Astrocyte (in vitro differentiated cells and primary cell): ENCODE measurements at places on chromosomes 3 and 15. TPM values are rescaled to one million over a fixed set of nuclear protein-coding genes. Genes with fewer than 3 reads are reported as not detected.

RASL12 gene
- 0.32 and 0.36 TPM in 2 replicates for total RNA-seq

A4GNT gene
- total RNA-seq: not detected in 2 replicates

TLR9 gene
- 0.25 and 0.36 TPM in 2 replicates for total RNA-seq

IVD gene
- total RNA-seq: 53.6 and 55.1 TPM in 2 replicates

SERPINI2 gene
- 0.32 TPM in 1 of 2 replicates, not detected in the other for total RNA-seq

LINGO1 gene
- 4.5 and 5.7 TPM in 2 replicates for total RNA-seq

SMCO1 gene
- total RNA-seq: not detected in 2 replicates

EEF1AKMT4 gene
- total RNA-seq: 7.2 TPM in 2 replicates

NANOGP8 gene
- not detected in 2 replicates for total RNA-seq

FILIP1L gene
- 209 and 230 TPM in 2 replicates for total RNA-seq

PRR20G gene
- total RNA-seq: not detected in 2 replicates

CCK gene
- not detected in 2 replicates for total RNA-seq

EIF4E3 gene
- 3.5 and 4.2 TPM in 2 replicates for total RNA-seq

NEK11 gene
- 6.7 and 7.1 TPM in 2 replicates for total RNA-seq

ATP10A gene
- 21.1 and 36.6 TPM in 2 replicates for total RNA-seq

PPP4R2 gene
- total RNA-seq: 98.5 and 99.3 TPM in 2 replicates

ANAPC13 gene
- total RNA-seq: 52.5 and 61.0 TPM in 2 replicates

SEMA5B gene
- total RNA-seq: 1.0 and 2.1 TPM in 2 replicates

DUOX1 gene
- 0.07 and 0.26 TPM in 2 replicates for total RNA-seq

IDH3A gene
- total RNA-seq: 36.3 and 37.9 TPM in 2 replicates

EPHA3 gene
- total RNA-seq: 5.0 and 6.9 TPM in 2 replicates

SST gene
- 0.77 TPM in 1 of 2 replicates, not detected in the other for total RNA-seq

SLC28A1 gene
- not detected in 2 replicates for total RNA-seq

TMEM108 gene
- 5.6 and 5.9 TPM in 2 replicates for total RNA-seq

ZNF717 gene
- total RNA-seq: 2.4 and 2.7 TPM in 2 replicates

SIDT1 gene
- not detected in 2 replicates for total RNA-seq
